ENCODE measurements at places on chromosomes 5 and 9.
A peak's percentile ranks its signal among the peaks of the same experiment; 100 is the strongest.

- no peak for DNase-seq
Measured at GRCh38 chr5:59319250-59319649, 574.3 kb downstream of the PDE4D start.

DNA sequence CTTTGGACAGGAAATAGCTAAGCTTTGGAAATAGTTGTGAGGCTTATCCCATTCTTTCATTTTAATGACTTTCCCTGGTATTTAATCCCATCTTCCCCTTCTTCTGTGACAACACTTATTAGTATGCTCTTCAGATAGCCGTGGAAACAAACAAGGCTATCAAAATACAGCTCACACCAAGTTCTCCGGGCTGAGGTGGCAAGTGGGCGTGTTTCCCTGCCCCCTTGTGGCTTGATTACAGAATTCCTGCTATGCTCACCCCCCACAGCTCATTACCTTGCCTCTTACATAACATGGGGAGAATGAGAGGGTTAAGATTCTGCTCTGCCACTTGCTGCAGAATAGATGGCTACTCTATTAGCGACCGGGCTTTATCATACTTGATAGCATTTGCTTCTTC is 437.1 kb upstream of the TLE4 start:
- peak; percentile 13 for DNase-seq

DNA sequence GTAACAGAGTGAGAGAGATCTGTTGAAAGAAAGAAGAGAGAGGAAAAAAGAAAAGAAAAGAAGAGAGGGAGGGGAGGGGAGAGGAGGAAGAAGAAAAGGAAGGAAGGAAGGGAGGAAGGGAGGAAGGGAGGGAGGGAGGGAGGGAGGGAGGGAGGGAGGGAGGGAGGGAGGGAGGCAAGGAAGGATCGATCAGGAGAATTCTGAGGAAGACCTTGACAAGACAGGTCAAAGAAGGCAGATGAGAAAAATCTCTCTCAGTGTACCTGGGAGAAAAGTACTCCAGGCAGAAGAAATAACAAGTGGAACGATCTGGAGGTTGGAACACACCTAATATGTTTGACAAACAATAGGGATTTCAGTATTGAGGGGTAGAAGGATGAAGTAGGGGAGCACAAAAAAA is 64.6 kb upstream of the SUSD1 start:
- no peak for DNase-seq

GRCh38 chr9:109179801-109180523 is 12.9 kb upstream of the FRRS1L start:
- DNase-seq = no peak

DNA sequence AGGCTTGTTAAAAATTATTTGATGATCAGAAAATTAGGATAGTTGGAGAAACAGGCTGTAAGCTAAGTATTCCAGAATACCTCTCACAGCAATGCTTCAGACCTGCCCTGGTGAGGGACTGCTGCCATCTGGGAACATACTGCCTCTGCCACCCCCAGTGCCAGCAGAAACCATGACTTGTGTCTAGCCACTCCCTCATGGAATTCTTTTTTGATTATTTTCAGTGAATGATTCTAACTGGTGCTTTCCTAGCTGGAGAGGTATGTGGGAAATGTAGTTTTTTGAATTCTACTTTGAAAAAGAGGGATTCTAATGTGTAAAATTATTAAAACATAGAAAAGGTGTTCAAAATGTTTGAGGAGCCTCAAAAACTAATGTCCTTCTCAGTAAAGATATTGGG is 126.3 kb downstream of the HMHB1 start:
- DNase-seq = no peak

- no peak for DNase-seq
Measured at GRCh38 chr5:117255211-117256027, 680.8 kb upstream of the SEMA6A start.

GRCh38 chr5:64165500-64166200 is at the start of gene RNF180:
RNF180 (plus strand) TSS chr5:64165843; CDS start chr5:64200808, 34,965 bp downstream.
- DNase-seq = peak; percentile 76

- DNase-seq = no peak
Measured at GRCh38 chr9:137136881-137137607, 1.9 kb upstream of the GRIN1 start.

DNA sequence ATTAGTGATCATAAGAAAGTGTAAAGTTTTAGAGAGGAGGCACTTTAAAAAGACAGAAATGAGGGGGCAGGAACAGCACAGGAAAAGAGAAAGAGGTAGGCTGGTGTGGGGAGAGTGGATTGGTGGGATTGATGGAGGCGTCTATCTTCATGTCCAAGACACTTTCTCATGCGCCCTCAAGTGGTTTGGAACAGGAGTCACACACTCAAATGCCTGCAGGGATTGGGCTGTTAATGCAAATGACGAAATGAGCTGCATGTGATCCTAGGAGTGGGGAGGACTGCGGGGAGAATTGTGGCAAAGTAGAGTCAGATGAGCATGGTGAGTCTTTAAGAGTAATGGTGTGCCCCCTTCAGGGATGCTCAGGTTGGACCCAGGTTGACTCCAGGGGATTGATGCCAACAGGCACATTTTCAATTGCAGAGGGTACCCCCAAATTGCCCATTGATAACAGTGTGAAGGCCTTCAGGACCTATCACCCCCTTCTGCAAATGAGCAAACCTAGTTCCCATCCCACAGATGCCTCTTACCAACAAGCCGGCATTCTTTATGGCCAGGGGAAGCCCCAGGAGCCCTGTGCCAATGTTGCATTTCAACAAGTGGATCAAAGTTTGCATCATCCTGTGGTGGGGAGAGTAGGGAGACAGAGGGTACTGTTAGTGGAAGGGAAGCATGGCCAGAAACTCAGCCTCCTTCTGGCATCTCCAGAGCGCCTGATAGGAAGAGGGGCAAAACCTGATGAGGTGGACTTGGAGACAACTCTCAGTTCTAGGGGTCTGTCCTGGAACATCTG is 5.3 kb downstream of the SLC36A3 start:
- peak; percentile 16 for DNase-seq

GRCh38 chr9:71609448-71609830 is 158.9 kb downstream of the CEMIP2 start:
- no peak for DNase-seq

- no peak for DNase-seq
Measured at GRCh38 chr5:22598796-22599195, 254.3 kb downstream of the CDH12 start.

- DNase-seq = no peak
Measured at GRCh38 chr5:83810511-83810910, 89.9 kb upstream of the HAPLN1 start.

GRCh38 chr5:59466271-59466670 is 427.3 kb downstream of the PDE4D start:
- DNase-seq = no peak

GRCh38 chr5:85148701-85149100 is 764.0 kb upstream of the EDIL3 start:
- DNase-seq = no peak

- no peak for DNase-seq
Measured at GRCh38 chr5:59685793-59686192, 207.7 kb downstream of the PDE4D start.

- DNase-seq = no peak
Measured at GRCh38 chr9:92760070-92760469, 4.6 kb downstream of the BICD2 start.

DNA sequence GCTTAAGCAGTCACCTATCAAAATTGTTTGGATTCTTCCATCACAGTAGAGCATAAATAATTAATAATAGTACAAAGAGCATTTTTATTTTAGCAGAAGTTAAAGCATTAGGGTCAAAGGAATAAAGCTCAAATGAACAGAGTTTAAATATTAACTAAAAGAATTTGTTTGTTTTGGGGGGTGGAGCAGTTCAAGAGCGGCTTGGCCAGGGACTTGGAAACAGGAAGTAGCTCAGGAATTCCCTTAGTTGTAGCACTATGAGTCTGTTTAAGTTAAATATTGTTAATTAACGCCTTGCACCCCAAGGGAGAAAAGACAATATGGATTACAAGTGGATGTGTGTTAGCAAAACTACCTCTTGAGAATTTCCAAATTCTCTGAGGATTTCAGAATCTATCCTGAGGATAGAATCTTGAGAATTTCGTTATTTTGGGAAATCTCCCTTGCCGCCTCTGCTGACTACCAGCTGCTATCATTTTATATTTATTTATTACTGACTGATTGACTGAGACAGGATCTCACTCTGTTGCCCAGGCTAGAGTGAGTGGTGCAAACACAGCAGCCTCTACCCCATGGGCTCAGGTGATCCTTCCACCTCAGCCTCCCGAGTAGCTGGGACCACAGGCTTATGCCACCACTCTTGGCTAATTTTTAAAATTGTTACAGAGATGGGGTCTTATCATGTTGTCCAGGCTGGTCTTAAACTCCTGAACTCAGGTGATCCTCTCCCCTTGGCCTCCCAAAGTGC is 96.7 kb upstream of the CHD1 start:
- DNase-seq = no peak

DNA sequence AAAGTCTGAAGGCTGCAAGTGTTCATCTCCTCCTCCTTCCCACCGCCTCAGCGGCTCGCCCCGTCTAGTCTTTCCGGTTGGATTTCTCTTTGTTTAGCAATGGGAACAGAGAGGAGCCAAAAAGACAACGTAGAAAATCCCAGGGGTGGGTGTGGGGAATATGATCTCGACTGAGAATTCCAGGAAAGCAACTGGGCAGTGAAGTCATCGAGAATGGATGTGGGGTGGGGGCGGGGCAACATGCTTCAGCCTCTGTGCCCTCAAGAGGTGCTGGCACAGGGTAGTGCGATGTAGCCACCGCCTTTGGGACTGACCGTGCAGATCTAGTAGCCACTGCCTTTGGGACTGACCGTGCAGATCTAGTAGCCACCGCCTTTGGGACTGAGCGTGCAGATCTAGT is 12.9 kb downstream of the MSX2 start:
- peak; percentile 24 for DNase-seq

DNA sequence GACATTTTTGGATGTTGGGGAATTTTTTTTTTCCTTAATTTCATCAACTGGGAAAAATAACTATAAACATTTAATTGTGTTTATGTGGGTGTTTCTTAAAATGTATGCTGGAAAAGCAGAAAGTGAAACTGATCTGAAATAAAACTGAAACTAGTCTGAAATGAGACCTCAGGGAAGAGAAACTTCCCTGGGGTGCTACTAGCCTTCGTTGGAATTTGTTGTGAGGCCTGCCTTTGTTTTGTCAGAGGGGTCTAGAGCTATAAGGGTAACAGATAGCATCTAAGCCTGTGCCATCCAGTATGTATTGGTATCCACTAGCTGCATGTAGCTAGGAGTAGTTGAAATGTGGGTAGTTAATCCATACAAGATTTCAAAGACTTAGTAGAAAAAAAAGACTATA is 10.4 kb downstream of the ZNF618 start:
- DNase-seq = no peak

DNA sequence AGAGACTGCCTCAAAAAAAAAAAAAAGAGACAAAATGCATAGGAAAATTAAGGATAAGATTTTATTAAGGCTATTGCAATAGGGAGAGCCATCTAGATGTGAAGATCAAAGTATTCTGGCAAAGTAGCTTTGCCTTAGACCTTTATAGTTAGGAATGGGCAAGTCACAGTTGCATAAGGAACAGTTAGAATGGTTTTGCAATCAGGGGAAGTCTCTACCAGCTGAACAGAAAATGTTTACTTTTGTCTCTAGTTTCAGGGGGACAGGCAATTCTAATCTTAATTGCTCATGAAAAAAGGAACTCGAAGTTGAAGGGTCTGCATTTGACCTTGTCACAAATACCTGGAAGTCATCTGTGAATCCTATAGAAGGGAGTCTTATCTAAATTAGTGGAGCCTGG is 13.1 kb upstream of the ATP6V1G1 start:
- no peak for DNase-seq

DNA sequence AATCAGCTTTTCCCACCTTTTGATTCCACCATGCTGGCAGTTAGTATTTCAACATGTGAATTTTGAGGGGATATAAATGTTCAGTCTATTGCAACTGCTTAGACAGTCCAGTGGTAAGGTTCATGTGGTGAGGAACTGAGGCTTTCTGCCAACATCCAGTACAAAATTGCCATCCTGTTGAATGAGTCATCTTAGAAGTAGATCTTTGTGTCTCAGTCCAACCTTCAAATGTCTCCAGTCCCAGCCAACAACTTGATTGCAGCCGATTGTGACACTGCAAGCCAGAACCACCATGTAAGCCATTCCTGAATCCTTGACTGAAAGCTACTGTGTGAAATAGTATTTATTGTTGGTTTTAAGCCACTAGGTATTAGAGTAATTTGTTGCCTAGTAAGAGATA is 331.5 kb upstream of the GRIN3A start:
- no peak for DNase-seq

- DNase-seq = no peak
Measured at GRCh38 chr5:126137891-126138280, 285.3 kb upstream of the GRAMD2B start.

- DNase-seq = no peak
Measured at GRCh38 chr5:176731506-176732160, 78.7 kb upstream of the UNC5A start.

DNA sequence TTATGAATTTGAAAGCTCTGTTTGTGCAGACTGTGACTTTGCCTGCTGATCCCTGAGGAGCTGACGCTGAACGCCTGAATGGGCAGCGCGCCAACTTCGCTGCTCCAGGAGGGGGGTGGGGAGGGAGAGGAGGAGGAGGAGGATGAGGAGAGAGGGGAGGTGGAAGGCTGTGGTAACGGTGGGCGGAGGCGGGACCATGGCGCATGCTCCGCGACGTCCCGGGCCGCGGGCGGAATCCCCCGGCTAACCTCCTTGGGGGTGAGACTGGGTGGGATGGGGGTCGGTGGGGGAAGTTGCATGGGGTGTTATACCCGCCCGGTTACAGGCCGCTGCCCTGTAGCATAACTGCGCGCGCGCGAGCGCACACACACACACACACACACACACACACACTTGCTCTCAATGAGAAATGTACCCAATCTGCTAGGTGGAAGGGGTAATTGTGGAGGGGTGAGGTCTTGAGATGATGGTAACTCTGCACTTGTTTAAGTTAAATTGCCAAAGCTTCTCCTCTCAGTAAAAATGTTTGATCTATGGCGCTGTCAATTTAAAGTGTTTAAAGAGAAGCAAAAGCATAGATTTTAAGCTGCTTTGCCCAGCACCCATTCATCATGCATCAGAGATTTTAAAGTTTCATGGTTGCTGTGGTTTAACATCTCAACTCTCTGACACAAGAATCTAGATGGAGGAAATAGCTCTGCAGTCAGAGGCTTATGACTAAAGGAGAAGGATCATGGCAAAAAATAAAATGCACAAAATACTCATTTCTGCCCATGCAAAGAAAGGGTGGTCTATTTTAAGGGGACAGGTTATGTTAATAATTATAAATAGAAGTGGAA is 76.6 kb upstream of the TBCA start:
- DNase-seq = peak; percentile 71

DNA sequence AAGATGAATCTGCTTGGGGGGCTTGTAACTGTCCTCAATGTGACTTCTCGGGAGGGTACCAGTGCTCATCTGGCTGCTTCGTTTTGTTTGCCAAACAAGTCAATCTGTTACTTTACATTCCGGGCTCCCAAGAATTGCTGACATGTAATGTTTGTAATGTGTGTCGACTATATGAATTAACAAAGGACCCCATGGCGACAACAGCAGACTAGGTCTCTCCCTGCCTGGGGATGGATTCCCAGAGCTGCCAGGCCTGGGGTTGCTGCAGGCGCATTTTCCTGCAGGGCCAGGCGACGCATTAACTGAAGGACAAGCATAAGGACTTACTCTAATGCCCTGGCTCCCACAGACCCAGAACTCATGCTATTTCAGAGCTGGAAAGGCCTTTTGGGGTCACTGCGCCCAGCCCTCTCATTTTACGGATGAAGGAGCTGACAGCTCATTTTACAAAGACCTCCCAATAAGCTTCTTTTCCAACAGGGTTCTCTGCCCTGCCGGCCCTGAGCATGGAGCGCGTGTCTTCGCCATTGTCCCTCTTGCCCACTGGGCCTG is 214.8 kb downstream of the TTLL11 start:
- DNase-seq = no peak

- DNase-seq = no peak
Measured at GRCh38 chr5:78586251-78586650, 62.3 kb downstream of the LHFPL2 start.

- no peak for DNase-seq
Measured at GRCh38 chr9:19310246-19310645, 69.8 kb downstream of the RPS6 start.

All from nephron progenitor cell (in vitro differentiated cells).